Activated CD4-positive, alpha-beta T cell treated with anti-CD3 and anti-CD28 coated beads, Interleukin-10, Interleukin-2, amounts not matched to agents 100 ng/mL and 50 ng/mL, durations not matched to agents 16 hours and 8 hours (primary cell): ENCODE measurements at places on chromosomes 3 and 15.

DNA sequence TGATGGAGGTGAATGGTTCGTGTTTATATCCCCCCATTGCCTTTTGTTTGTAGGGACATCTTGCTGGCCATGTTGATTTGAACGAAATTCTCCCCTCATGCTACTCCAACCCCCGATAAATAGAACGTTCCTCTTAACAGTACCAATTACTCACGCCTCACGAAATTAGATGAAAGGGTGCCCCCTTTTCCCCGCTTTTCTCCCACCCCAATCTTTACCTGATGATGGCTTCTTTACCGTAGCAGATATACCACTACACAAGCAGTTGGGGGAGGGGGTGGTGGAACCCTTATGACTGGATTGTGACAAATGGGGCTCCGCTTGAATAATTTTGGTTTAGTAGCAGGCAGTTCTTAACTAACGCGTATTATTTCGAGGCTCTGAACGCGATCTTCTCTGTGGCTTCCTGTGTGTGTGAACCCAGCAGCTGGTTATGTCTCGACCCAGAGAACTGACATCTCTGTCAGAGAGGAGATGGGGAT is 1.1 kb downstream of the PIAS1 start:
- peak; percentile 78 for DNase-seq

DNA sequence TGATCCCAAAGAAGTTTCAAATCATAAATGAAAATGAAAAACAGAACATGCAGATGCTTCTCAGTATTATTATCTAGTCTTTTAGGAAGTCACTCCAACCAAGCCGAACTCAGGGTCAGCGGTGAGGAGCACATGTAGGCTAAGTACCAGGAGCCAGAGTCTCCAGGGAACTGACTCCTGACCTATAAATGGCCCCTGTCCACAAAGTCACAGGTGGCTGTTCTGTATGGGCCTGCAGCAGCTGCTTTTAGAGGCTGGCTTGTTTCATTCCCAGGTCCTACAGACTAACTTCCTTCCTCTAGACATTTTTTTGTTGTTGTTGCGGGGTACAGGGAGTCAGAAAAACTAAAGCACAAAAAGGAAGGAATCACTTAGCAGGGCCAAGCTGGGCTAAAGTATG is 54.6 kb downstream of the DAPK2 start:
- no peak for DNase-seq

DNA sequence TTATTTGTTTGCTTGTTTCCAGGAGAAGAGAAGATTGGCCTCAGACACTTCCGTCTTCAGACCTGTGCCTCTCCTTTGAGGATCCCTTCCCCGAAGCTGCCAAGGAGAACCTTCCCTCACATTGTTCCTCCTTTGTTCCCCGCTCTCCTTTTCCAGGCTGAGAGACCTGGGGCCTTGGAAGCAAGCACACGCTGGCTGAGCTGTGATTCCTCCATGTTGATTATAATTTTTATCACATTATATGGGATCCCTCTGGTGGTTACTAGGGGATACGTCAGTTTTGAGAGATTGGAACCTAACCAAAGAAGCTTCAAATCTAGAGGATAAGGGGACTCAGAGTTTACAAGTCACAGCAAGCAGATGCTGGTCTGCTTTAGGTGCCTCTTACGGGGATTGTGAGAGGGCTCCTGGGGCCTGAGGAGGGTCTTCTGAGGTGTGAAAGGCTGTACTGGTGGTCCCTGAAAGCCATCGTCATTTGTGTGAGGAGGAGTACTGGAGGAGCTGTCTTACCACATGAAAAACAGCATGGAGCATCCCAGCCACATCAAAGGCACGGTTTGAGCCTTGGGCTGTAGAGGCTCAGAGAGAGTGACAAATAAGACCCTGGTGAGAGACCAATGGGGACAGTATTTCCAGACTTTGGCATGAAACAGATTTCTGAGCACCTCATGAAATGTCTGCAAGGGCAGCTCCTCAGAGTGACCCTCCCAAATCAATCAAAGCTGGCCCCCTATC is 760.1 kb upstream of the CFAP20DC start:
- DNase-seq, result peak; percentile 17

DNA sequence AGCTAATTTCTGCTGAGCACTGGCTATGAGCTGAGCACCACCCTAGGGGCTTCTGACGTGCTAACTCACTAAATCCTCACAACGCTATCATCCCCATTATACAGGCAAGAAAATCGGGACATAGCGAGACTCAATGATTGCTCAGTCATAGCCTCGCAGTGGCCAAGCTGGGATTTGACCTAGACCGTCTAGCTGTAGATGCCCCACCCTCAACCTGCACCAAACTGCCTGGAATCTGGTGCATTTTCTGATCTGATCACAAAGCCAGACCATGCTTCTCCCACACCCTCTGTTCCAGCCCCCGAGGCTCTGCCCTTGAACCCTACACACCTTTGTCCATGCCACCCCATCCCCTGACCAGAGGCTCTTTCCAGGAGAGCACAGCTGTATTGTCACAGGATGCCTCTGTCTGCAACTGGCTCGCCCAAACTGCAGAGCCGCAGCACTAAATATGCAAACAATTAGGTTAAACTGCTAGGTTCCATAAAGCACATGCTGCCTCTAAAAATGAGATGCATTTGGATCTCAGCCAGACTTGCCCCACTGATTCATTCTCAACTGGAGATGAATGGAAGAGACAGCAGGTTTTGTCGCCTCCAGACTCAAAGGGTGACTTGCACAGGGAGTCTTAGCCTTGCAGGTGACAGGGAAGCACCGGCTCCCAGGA is 95.2 kb downstream of the NUP210 start:
- DNase-seq, result no peak

- DNase-seq, result no peak
Observed at GRCh38 chr15:90418627-90419026, 30.6 kb downstream of the IQGAP1 start.

DNA sequence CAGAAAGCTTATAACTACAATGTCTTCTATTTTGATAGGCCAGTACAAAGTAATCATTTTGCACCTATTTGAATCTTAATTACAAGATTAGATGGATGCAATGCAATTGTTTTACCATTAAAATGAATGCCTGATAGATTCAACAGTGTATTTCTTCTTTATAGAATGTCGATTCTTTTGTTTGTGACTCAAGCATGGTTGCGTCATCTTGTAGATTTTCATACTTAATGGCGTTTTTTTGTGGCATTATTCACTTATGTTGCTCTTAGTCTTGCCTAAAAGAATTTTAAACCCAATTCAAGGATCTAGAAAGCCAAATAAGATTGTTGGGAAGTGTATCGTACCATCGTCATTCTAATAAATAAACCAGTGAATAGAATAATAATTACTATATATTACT is 21.4 kb downstream of the ZBTB38 start:
- DNase-seq, result no peak

DNA sequence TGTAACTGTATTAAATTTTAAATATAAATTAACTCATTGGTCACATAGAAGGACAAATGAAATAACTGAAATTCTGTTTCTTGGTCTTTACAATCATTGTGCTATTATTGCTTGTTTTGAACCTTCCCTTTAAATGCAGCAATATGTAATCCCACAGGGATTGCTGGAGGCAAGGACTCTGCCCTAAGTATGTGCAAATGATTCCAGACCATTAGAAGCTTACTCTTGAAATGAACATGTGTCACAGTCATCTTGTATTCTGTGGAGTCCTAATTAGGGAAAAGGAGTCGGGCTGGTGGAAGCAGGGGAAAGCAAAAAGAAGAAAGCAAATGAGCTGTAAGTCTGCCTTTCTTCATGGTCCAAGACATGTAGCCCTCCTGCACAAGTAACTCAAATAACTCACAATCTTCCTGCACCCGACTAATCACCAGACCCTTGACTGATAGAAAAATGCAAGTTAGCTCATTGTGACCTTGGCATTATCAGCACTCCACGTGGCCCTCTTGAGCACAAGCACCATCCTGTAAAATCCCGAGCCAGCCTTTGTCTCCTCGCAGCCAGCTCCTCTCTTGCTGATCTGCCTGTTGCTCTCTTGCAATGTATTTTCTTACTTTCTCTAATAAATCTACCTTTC is 2.3 kb upstream of the TMPRSS7 start:
- DNase-seq, result no peak

- no peak for DNase-seq
Observed at GRCh38 chr15:40918146-40918798, 10.9 kb upstream of the DLL4 start.

GRCh38 chr3:113501597-113501996 is 13.4 kb downstream of the SPICE1 start:
- DNase-seq, result peak; percentile 13

DNA sequence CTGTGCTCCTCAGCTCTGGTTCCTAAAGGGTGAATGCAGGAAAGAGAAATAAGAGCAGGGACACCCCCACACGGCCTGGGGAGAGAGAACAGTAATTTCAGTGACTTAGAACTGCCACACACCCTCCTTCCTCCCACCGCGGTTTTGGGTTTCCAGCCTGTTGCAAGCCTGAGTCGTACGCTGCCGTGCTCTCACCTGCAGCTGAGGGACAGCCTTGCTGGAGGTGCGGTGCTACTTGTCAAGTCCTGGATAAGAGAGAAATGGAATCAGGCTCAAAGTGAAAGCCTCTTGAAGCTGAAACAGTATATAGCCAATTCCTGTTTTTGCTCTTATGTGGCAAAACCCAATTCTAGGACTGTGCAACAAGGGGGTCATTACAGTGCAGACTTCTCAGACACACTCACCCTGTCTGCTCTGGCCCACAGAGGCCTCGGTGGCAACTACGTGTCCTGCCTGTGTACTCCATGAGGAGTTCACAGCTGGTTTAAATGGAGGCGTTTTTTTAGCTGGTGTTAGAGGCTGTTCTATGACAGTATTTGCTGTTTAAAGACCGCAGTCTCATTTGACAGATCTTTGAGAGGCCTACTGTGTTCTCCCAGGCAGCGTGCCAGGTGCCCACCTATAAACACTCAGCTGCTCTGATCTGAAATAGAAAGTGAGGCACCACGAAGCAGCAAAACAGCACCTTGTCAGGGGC is 42.9 kb downstream of the TBC1D2B start:
- DNase-seq, result peak; percentile 95

DNA sequence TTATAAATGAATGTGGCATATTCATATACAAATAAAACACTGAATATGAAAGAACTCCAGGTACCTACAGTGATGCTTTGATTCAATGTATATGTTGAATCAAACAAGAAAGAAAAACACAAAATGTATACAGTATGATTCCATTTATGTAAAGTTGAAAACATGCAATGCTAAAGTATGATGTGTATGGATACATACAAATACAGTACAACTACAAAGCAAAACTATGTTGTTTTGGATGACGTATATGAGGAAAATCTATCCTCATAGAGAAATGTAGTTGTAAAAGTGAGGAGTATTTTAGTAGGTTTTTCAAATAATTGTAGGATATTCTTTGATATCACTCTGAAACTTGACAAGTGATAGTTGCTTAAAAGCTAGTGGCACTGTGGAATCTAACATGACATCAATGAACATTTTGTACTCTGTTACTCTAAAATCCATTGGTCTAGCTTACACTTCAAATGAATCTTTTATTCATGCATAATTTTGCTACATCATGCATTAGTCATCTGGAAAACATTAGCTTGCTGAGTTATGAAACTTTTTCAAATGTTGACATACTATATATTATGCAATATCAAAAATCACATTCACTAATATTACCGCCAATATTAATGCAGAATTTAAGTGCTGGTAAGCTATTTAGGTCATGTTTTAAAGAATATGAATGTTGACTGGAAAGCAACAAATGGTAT is 278.1 kb upstream of the CHRNA7 start:
- no peak for DNase-seq

- no peak for DNase-seq
Observed at GRCh38 chr3:139974809-139975425, 39.9 kb downstream of the CLSTN2 start.

DNA sequence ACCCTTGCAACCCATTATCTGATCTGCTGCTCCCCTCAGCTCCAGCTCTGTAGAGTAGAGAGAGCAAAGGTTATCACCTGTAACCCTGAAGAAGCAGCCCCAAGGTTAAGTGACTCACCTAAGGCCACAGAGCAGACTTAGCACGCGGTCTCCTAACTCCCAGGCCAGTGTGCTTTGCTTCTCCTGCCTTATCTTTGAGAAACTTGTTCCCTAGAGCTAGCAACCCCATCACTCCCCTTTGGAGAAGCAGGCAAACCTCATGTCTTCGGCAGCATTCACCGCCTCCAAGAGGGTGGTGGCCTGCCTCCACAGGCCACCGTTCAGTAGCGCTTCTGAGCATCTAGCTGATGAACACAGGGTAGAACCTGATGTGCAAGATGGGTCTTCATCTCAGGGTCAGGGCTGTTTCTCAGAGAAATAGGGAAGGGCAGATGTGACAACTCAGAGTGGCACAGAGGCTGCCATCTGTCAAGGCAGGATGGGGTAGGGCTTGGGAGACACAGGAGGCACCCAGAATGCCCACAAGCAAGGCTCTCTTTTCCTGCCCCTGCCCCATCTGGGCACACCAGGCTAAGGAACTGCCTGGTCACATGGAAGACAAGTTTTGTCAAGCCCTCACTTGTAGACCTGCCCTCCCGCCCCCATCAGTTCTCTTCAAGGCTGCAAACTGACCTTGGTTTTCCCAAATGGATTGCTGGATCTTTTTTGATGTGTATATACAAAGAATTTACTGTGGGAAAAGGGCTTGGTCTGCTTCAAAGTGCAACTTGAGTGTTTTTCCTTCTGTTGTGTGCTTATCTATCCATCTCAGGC is 34.9 kb upstream of the CLK3 start:
- DNase-seq, result peak; percentile 30

DNA sequence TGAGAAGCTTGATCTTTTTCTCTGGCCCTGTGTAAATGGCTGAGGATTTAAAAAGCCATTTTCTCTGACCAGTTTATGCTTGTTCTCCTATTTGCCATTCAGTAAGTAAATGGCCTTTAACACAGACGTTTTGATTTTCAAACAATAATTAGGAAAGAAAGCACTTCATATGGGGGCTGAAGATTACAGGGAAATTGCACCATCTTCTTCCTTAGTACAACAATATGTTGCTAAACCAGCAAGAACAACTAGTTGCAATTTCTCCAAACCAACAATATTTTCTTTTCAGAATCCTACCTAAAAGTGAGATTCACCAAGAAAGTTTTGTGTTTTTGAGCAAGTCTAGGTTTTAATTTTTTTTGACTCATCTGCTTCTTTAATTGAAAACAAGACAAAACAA is 80.5 kb upstream of the CCNL1 start:
- no peak for DNase-seq

DNA sequence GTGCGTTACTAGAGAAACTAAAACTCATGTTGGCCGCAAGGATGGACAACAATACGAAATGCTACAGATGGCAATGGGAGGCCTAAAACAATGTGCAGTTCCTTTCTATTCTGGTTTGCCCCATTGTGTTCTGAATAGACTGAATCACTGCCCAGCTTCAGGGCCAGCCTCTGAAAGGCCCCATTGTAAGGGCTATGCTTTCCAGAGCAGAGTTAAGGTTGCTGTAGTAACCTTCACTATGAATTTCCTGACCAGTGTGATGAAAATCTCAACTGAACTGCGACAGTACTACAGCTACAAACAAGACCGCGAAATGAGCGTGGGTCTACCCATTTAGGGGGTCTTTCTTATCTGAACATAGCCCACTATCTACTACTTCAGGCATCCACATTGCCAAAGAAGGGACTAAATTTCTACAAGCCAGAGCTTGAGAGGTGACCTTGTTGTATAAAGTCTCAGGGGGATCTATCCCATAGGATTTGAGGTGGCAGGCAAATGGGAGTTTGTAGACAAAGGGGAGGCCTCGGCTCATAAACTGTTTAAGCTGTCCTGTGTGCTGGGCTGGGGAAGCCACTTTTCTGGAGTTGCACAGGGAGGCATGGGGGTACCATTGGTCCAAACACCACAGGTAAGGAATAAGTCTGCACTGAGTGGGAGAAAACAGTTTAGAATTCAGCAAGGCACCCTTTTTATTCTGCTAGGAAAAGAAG is 80.1 kb downstream of the MYO1E start:
- DNase-seq, result no peak

GRCh38 chr3:33777996-33778395 is 20.4 kb upstream of the PDCD6IP start:
- no peak for DNase-seq

GRCh38 chr15:50209809-50210208 is 27.8 kb downstream of the SLC27A2 start:
- no peak for DNase-seq
